ENCODE measurements at places on chromosomes 4 and X.

DNA sequence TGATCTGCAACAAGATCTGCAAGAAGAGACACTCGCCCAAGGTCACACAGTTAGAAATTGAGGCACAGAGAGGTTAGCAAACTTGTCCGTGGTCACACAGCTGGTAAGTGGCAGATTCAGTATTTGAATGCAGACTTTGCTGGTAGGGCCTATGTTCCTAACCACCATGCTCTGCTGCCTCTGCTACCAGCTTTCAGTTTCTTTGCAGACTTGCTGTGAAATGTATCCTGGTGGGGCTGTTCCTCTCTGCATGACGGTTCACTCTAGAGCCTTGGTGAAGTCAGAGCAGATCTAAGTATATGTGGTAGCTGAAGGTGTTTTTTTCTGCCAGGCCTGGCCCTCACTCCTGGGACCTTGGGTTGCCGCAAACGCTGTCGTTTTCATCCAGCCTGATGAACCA, 87.1 kb downstream of the BEND2 start:
- DNase-seq, result no peak

DNA sequence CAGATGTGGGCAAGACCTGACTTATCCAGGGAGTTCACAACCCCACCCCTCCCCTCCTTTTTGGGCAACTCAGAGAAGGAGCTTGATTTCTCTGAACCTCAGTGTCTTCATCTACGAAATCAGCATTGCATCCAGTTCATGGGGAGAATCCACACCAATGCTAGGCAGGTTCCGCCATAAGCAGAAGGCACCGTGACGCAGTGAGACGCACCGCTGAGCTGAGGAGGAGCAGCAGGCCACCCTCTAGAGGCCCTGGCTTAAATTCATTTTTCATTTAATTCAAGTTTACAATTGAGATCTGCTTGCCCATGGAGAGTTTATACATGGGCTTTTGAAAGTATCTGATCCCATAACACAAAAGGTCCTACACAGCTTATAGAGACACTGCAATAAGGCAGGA, 55.7 kb downstream of the CPZ start:
- DNase-seq, result no peak

DNA sequence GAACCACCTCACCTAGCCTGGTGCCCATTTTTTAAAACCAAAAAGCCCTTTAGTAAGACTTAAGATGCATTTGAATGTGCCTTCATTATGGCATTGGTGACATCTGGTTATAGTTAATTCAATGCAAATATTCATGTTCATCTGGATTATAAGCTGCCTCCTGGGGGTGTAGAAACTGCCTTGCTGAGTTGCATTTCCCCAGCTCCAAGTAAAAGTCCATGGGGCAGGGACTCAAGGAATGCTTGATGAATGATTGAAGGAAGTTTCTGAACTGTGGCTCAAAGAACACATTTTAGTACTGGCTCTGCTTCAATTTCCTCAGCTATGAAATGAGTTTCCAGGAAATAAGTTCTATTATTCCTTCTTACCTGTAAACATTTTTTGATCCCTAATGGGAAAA, 18.5 kb upstream of the RBM47 start:
- no peak for DNase-seq

GRCh38 chr4:98030059-98030458, 113.2 kb downstream of the STPG2 start:
- DNase-seq, result no peak

GRCh38 chrX:154350429-154351182, 23.8 kb downstream of the FLNA start:
- no peak for DNase-seq

Data from DMS79 (cell line).